ENCODE measurements at places on chromosomes 12 and 14.

GRCh38 chr12:56530390-56531055 lies 8.9 kb downstream of the RBMS2 start:
- DNase-seq: no peak

GRCh38 chr14:31269634-31270195 lies 62.1 kb upstream of the HECTD1 start:
- DNase-seq: no peak

DNA sequence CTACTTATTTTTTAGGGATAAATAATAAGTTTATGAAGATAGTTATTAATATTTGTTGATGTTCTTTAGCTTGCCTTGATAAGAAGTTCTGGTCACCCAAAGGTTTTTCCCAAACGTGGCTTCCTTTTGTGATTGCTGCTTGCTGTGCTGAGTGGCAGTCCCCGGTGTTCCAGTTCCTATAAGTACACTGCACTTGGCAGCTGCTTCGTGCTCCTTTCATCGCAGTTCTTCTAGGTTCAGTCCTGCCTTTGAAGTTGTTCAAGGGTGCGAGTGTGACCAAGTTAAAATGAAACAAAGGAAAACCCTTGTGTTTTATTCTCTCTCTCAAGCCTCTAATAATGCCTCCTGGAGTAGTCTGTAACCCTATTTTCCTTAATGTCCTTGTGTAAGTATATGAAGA lies 128.5 kb upstream of the ATF1 start:
- DNase-seq: no peak

- no peak for DNase-seq
These were observed 295.6 kb downstream of the PCNX1 start for GRCh38 chr14:71202881-71203280.

DNA sequence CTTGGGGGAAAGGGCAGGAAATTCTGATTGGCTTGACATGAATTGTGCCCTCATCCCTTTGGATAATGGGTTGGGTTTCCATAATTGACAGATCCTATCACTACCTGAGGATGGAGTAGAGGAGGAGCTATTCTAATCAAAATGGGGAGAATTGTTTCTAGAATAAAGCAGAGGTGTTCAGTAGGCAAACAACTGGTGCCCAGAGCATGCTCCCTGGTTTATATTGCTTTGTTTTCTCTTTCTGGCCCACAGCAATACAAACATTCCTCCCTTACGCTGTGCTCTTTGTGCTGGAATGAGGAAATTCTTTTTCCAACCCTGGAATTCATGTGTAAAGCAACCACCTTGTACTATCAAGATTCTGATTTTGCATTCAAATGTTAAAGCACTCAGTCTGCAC lies 147.4 kb downstream of the RASSF9 start:
- DNase-seq: no peak

- no peak for DNase-seq
These were observed 19.4 kb upstream of the MBIP start for GRCh38 chr14:36339816-36340215.

DNA sequence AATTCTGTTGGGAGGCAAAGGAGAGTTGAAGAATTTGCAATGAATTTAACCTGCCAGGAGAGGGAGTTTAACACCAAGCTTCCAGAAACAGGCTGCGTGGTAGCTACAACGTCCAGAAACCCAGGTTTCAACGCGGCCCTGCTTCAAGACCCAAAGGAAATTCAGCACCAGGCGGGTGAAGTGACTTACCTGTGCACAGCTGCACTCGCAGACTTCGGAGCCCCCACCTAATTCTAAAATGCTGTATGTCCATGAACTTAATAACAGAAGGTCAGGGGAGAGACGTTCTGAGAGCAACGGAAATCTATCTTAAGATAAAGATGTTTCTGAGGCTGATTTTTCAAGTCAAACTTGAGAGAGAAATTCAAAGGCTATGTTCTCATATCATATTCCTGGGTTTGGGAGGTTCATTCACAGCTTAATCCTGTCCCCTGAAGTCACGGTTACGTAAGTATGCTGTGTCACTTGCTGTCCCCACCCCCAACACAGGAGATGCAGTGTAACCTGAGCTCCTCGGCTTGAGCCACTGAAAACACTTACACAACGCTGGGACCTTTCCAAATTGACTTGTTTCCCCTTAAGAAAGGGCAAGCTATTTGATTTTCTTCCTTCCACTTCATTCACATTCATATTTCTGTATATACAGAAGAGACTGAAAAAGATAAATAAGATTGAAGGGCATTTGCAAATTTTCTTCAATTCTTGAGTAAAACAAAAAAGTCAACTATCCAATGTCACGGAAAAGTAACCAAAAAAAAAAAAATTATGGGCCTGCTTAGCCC lies 22.7 kb downstream of the CLIP1 start:
- DNase-seq: peak; percentile 21

DNA sequence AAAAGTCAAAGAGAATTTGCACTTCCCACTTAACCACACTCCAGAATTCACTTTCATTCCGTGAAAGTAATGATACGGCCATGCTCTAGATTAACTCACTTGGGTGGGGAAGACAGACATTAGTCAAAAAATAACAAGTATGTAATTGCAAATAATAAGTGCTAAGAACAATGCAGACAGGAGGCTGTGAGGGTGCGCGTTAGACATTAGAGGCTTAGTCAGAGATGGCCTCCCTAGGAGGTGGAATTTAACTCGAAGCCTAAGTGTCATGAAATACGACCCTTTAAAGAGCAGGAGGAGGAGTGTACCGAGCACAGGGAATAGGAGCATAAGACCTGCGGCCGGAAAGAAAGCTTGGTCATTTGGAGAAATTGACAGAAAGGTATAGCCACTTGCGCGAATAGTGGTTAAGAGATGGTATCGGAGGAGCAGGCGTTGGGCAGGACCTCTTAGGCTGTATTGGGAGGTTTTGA lies 628 bp downstream of the SNRPF start:
- DNase-seq: peak; percentile 4

GRCh38 chr12:12819752-12820311 lies 6.7 kb downstream of the DDX47 start:
- no peak for DNase-seq

- no peak for DNase-seq
These were observed 1168.5 kb upstream of the FLRT2 start for GRCh38 chr14:84361476-84361875.

DNA sequence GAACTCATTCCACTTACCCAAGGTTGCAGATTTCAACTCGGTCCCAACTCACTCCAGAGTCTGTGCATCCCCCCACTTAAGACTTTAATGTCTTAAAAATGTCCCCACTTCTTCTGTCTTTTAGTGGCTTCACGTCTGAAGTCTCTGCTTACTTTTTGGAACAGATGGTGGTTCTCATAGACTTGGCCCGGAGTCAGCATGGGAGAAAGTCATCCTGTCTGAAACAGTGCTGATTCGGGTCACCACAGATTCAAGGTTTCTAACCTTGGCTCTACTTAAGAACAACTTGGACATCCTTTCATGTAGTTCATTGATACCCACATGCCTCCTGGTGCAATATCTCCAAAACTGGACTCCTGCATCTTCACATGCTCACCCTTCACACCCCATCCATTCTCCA lies 26.0 kb downstream of the CHST11 start:
- no peak for DNase-seq

DNA sequence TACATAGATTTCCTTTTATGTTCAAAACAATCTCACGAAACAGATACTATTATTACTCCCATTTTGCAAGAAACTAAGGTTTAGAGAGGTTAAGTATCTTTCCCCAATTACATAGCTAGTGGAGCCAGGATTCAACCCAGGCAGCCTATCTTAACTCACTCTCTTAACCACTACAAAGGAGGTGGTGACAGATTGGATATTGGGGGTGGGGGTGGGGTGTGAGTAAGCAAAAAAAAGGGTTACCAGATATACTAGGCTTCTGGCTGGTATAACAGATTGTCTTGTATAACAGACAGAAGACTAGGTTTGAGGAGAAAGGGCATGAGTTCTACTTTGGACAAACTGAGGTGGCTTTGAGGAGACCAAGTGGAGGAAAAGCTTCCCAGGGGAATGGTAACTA lies 2.1 kb downstream of the GMFB start:
- no peak for DNase-seq

DNA sequence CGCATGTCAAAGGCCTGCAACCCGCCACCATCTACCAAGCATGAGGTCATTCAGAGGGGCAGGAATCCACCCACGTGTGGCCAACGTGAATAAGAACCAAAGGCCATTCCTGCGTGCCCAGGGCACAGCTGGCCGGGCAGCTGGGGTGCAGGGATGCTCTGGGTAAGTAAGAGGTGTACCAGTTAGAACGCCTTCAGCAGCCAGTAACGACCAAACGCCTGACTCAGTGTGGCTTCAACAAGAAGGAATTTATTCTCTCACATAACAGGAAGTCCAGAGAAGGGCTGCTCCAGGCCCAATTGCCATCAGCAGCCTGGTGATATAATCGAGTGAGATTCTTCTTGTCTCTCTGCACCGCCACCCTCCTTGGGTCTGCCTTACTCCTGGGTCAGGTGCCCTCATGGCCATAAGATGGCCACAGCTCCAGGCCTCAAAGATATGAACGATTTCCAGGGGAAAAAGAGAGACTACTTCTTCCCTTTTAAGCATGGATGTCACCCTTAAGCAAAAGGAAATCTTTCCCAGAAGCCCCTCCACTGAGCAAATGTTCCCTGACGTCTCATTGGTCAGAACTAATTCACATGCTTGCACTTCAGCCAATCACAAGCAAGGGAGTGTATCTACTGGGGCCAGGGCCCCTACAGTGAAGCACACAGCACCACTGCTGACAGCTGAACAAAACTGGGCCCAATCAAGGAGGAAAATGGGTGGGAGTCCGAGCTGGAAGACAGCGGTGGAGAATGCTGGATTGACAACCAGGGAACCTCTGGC lies 7.3 kb downstream of the TTC7B start:
- no peak for DNase-seq

GRCh38 chr12:55683676-55684075 lies 24.0 kb downstream of the ITGA7 start:
- DNase-seq: no peak

DNA sequence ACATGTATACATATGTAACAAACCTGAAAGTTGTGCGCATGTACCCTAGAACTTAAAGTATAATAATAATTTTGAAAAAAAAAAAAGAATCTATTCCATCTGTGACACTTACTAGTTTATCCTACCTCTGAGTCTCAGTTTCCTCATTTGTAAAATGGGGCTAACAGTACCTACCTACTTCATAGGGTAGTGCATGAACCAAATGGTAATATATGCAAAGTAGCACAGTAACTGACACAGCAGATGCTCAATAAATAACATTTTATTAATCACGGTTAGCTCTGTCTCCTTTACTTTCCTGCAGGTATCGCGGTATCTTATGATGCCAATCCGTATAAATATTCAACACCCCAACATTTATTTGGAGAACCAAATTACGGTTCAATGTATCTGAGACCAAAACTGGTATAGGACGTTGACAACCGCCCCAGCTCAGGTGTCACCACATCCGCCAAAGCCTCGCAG lies 703 bp downstream of the TMED10 start:
- no peak for DNase-seq

DNA sequence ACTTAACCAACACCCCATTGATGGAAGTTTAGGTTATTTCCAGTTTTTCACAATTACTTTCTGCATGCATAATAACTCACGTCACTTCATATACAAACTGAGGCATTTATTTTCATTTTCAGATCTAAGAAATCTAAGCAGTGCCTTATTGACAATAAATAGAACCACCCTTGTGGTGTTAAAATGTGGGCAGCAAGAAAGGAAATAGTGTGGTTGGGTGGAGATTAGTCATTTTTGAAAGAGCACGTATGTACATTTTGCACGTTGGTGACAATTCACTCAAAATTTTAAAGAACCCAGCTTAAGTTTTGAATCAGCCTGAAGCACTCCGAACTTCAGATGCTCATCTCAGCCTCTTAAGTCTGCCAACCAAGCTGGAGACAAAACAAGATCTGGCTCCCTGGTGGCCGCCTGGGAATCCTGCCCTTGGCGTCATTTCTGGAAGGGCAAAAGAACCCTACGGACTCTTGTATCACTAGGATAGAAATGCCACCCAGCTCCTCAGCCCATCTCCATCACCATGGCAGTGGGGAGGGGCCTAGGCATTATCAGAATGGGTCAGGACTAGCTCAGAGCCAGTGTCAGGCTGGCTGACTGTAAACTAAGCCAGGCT lies 89.5 kb upstream of the BCL2L14 start:
- peak; percentile 36 for DNase-seq

- DNase-seq: no peak
These were observed 226.8 kb downstream of the ZFP36L1 start for GRCh38 chr14:68566075-68566474.

DNA sequence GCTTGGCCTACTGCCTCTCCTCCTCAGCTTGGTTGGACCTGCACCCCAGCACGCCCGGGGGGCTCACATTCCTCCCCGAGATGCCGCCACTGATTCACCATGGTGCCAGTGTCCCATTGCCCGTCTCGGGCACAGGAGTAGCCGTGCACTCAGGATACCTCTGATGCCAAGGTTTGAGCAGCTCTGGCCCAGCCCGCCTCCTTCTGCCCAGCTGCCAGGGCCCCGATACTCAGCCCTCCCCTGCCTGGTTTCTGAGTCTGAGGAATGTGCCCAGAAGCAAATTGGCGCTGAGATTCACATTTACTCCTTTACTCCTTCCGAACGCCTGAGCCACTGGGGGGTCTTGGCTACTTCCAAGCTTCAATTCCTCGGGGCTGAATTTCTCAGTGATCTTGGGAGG lies 63.5 kb downstream of the NINJ2 start:
- no peak for DNase-seq

GRCh38 chr12:114976372-114976771 lies 292.4 kb upstream of the TBX3 start:
- no peak for DNase-seq

GRCh38 chr14:48536318-48536717 lies 860.9 kb upstream of the MDGA2 start:
- DNase-seq: no peak

- DNase-seq: no peak
These were observed 163.6 kb upstream of the GSC start for GRCh38 chr14:94933486-94933885.

- no peak for DNase-seq
These were observed 29.7 kb downstream of the A2ML1 start for GRCh38 chr12:8852119-8852518.

- no peak for DNase-seq
These were observed 1.4 kb downstream of the PTHLH start for GRCh38 chr12:27971121-27971489.

DNA sequence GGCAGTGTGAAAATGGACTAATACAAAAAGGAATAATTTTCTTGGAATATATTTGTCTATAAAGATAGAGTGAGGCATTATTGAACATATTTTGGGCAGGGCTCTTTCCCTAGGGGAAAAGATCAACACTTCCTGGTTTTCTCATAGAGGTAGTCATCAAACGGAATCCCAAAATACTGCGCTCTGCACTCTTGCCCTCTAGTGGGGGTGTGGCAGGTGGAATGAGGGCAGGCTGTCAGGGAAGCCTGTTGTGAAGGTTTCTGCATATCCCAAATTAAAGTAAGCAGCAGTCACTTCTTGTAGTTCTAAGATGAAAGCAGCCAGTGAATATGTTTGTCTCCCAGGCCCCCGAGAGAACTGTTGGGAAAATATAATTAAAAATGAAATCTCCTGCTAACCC lies 666.8 kb upstream of the TMEM132C start:
- DNase-seq: no peak

GRCh38 chr14:34857689-34858449 lies 17.3 kb downstream of the BAZ1A start:
- DNase-seq: no peak

GRCh38 chr12:15726027-15726877 lies 62.9 kb downstream of the EPS8 start:
- no peak for DNase-seq
